ENCODE measurements at places on chromosomes 3 and 15.

- no peak for DNase-seq
Measured at GRCh38 chr3:167653760-167654159, at the start of gene WDR49. Gene WDR49 (minus strand): TSS chr3:167653942. CDS start chr3:167653425, 517 bp downstream.

DNA sequence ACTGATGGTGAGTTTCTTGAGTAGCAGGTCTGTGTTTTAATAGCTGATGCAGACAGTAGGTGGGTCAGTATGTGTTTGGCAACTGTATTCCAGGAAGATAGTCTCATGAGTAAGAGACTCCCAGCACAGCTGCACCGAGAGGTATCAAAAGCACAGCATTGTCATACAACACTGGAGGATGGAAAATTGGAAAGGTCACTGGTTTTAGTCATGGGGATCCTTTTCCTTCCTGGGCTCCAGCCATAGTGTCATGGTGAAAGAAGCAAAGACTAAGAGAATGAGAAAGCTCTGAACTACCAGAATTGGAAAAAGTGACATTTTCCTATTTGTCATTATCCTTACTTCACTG lies 61.5 kb downstream of the P3H2 start:
- no peak for DNase-seq

GRCh38 chr15:22850055-22850454 lies 11.6 kb downstream of the NIPA2 start:
- no peak for DNase-seq

GRCh38 chr3:127637546-127637945 lies 8.6 kb downstream of the PODXL2 start:
- no peak for DNase-seq

GRCh38 chr15:74053517-74053916 lies 28.8 kb downstream of the GOLGA6A start:
- no peak for DNase-seq

- no peak for DNase-seq
Measured at GRCh38 chr15:51809457-51809856, 20.0 kb upstream of the TMOD3 start.

GRCh38 chr3:179606534-179607085 lies 2.0 kb downstream of the NDUFB5 start:
- no peak for DNase-seq

- DNase-seq, result no peak
Measured at GRCh38 chr3:121835465-121835801, 424 bp downstream of the EAF2 start.
